Activated T-cell treated with anti-CD3 and anti-CD28 coated beads, Interleukin-2, amount 50 U/mL, for 72 hours (primary cell): ENCODE measurements at places on chromosomes 1 and 21. TPM values are rescaled to one million over a fixed set of nuclear protein-coding genes. Genes with fewer than 3 reads are reported as not detected.

Gene LCE1E
- not detected for total RNA-seq

- DNase-seq, result no peak
Measured at GRCh38 chr1:50553921-50554320, 130.7 kb upstream of the DMRTA2 start.

DNA sequence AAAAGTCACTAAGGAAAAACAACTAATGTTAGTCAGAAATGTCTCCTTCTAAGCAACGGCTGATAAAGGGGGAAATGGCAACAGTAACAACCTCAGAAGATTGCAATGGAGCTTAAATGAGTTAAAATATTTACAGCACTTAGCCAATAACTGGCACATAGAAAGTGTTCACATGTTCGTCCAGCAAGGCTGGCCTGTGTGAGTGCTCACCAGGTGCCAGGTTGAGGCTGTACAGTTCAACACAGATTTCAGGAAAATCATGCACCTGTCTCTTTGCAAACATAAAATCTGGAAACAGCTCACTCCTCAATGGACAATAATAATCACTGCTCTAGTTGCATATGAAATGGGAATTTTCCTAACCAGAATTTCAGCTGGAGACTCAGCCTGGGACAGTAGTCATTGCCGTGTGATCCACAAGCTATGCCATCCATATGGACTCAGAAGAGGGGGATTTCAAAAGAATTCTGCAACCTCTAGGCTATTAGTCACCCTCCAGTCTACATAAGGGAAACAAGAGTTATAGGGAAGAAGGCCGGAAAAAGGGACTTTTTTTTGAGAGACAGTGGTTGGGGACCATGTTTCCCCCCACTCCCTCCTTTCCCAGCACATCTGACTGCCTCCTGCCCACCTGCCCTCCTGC is 68.6 kb downstream of the SYDE2 start:
- no peak for DNase-seq

Gene CD1E
- total RNA-seq, result not detected

Gene BSND
- not detected for total RNA-seq

DNA sequence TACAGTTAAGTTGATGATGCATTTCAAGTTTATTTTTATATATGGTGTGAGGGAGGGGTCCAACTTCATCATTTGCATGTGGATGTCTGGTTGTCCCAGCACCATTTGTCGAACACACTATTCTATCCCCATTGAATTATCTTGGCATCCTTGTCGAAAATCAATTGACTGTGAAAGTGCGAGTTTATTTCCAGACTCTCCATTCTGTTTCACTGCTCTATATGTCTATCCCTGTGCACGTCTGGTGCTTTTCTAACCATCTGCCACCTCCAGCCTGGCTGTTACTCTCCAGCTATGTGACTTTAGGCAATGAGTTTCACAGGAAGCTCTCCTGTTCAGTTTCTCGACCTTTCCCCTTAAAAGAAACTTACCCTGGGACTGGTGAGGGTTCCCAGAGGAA is 137.1 kb upstream of the KLHDC7A start:
- no peak for DNase-seq

GRCh38 chr1:200415227-200415626 is 5.4 kb upstream of the ZNF281 start:
- no peak for DNase-seq

GRCh38 chr1:214349781-214350180 is 68.8 kb downstream of the SMYD2 start:
- DNase-seq, result no peak

DNA sequence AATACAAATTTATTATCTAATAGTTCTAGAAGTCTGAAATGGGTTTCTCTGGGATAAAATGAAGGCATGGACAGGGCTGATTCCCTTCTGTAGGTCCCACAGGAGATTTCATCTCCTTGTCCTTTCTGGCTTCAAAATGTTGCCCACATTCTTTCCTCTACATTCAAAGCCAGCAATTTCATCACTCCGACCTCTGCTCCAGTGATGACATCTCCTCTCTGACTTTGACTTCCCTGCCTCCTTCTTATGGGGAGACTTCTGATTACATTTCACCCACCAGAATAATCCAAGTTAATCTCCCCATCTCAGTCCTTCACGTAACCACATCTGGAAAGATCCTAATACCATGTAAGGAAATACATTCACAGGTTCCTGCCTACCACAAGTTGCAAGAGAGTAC is 358.0 kb upstream of the C1orf87 start:
- DNase-seq, result no peak
